ENCODE measurements at places on chromosomes 12 and 14.

GRCh38 chr12:65464930-65465329 lies 186.4 kb downstream of the MSRB3 start:
- DNase-seq, result no peak

DNA sequence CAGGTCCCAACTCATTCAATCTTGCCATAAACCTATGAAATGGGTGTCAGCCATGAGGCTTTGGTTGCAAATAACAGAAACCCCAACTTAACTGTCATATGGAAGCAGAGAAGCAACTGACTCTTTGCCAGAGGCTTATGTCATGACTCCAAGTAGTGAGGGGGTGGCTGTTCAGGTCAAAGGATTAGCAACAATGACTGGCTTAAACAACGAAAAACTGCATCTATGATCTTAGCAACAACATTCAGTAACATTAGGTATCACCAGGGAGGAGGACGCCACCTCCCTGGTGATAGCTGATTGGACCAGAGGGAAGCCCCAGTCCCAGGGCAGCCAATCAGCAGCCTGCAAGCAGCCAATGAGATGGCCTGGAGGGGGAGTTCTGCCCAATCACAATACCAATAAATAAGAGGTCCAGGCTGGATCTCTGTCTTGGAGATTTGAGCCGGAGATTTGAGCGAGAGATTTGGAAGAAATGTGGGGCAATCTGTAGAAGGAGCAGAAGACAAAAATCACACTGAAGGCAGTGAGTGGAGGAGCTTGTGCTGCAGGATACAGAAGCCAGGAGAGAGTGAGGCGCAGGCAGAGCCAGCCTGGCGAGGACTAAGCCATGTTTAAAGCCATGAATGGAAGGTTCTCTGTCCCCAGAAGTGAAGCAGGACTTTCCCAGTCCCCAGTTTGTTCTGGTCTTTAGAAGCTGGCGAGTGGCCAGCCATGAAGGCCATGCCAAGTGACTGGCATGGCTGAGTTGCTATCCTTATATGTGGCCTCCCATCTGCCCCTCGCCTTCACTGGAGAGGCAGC lies 93.3 kb downstream of the CALM1 start:
- no peak for DNase-seq

DNA sequence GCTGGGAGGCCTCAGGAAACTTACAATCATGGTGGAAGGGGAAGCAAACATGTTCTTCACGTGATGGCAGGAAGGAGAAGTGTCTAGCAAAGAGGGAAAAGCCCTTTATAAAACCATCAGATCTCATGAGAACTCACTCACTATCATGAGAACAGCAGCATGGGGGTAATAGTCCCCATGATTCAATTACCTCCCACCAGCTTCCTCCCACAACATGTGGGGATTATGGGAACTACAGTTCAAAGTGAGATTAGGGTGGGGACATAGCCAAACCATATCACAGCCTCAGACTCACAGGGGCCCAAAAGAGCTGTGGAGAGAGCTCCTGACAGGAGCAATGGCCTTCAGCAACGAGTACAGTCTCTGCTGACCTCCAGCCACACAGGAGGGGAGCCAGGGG lies 151.4 kb downstream of the GXYLT1 start:
- no peak for DNase-seq

- DNase-seq, result no peak
Observed at GRCh38 chr12:125657681-125658080, 592.4 kb downstream of the AACS start.

DNA sequence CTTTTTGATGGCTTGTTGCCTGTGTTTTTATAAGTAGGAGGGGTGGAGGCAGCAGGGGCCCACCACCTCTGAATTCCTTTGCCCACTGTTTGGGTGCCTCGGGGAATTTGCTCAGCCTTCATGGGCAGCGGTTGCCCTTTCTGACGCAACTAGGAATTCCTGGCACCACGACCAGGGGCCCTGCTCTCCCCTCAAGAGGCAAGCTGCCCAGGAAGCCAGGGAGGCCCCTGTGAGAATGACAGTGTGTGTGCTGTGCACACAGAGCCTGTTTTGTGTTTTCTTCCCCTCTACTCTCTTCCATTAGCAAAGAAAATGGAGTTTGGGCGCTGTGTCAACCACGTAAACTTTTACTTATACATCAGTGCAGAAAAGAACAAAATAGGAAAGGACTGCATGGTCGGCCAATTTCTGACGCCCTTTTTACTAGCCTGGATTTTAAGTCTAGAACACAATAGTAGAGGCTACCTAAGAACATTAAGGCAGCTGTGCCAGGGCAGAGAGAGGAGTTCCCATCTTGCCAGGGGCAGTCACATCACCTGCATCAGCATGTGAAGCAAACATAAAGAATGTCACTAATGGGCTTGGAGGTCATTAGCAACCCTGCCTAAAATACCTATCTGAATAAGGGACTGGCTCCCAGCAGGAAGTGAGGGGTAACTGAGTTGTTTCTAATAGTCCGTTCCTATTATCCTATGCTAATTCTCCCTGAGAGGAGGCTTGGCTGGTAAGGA lies 17.9 kb upstream of the PTGR2 start:
- no peak for DNase-seq

- DNase-seq, result no peak
Observed at GRCh38 chr14:102087762-102088011, 843 bp upstream of the HSP90AA1 start.

- no peak for DNase-seq
Observed at GRCh38 chr14:96239711-96240141, 16.3 kb upstream of the BDKRB1 start.

- DNase-seq, result peak; percentile 11
Observed at GRCh38 chr12:122836027-122836921, 1.0 kb downstream of the HIP1R start.

DNA sequence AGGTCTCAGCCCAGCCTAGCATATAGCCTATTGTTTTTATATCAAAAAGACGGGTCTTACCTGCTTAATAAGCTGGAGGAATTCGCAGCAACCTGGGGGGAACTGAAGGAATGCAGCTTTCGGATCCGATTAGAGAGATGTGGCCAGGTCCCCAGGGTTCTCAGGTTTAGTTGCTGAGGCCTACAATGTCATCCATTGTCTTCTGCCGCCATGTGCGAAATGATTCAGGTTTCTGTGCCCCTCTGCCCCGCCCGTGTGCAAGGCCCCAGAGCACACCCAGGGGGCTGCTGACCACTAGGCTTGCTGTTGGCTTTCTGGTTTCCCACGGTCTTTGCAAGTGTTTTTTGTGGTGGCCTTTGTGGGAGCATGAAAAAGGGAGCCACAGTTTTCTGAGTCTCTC lies 154.5 kb upstream of the TBX3 start:
- DNase-seq, result no peak

DNA sequence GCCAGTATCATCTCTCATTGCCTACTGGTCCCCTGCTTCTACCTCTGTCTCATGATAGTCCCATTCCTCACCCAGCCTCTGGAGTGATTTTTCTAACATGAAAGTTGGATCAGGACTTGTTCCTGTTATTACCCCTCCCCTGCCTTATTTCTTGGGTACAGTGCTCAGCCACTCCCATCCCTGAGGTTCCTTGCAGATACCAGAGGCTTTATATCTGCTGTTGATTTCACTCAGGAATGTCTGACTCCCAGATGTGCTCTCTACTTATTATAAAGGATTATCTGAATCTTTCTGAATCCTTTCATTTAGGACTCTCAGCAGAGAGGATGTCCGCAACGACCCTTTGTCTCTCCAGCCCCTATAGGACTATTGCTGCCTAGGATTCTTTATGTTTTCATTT lies 111.2 kb downstream of the LRRK2 start:
- no peak for DNase-seq

GRCh38 chr12:85996280-85996679 lies 122.2 kb downstream of the NTS start:
- DNase-seq, result no peak

DNA sequence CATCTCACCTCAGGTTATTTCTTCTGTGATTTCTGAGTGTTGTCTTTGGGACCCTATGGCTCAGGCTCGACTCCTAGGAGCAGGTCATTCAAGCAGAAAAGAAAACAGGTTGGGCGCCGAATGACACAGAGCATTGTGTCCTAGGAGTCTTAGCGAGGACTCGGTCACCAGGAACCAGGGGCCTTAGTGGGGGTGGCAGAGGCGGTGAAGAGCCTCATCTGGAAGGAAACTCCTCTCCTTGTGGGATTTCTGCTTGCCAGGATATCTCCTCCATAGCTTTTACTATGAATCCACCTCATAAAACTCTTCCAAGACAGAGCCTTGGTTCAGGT lies 630 bp downstream of the PLEKHH1 start:
- DNase-seq, result no peak

- DNase-seq, result no peak
Observed at GRCh38 chr12:64088431-64089349, 133.4 kb downstream of the KICS2 start.

DNA sequence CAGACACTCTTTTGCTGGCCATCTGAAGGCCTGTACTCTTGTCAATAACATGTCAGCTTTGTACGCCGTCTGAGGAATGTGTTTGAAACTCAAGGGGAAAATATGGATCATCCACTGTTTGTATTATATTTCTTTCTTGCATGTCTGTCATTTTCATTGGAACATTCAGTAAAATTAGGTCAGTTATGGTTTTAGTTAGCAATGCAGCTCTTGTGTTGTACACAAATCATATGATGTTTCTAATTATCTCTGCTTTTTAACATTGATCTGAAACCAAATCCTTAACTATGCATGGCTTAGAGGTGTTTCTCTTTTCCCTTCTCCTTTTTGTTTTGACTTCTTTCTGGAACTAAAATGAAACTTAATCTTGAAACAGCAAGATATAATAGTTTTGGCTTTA lies 333.6 kb upstream of the PRICKLE1 start:
- no peak for DNase-seq

GRCh38 chr14:20811986-20812975 lies 9.6 kb upstream of the RNASE1 start:
- no peak for DNase-seq

DNA sequence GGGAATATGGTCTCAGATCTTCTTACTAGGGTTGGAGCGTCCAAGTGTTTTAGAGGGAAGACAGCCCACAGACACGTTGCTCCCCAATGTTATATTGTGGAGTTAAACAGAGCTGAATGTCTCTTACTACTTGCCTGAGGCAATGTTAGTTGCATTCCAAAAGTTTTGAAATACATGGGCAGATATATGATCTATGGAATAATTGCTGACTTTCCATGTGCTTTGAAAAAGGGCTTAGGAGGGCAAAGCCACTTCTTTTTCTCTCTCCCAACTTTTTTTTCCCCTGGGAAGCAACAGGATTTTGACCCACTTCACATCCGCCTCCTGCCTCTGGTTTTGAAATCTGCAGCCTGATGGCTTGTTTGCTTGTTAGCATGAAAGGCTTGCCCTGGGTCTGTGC lies 33.7 kb upstream of the PAX9 start:
- DNase-seq, result no peak

DNA sequence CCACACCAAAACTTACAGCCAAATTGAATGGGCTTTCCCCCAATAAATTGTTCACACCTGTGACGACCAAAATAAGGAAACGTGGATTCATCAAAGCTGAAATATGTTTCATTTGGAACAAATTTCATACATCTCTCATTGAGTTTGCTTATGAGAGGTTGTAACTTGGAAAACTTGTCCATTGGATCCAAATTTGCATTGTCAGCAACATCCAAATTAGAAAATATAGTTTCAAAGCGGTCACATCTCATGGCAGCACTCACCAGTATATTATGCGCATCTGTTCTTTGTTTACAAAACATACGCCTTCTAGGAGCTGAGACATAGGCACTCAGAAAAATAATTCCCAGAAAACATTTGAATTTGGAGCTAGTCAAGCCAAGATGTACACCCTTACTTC lies 1028.2 kb upstream of the USP15 start:
- DNase-seq, result no peak

DNA sequence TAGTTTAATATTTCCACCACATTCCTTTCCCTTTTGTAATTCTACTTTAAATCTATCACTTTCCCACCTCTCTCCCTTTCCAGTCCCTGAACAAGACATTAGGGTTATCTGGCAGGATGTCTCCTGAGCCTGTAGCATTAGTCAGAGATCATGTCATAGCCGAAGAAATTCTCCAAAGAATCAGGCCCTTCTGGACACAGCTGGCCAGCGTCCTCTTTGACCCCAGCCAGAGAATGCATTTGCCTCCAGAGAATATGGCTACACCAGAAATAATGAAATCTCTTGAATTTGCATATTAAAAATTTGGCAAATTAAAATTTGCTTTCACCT lies 56.7 kb downstream of the NTF3 start:
- DNase-seq, result no peak

DNA sequence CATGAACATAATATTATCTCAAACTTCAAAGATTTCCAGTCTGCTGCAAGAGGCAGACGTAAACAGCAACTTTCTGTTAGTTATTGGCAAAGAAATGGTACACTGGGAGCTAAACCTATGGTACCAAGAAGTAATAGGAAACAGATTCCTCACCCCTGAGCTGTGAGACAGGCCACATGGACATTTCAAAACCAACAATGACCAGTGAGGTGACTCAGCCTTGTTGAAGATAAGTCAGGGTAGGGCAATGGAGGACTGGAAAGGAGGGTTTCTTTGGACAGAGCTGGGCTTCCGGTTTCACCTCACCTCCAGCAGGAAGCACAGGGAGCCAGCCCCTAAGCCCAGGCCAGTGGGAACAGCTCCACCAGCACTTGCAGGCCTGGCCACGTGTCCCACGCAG lies 1320.5 kb downstream of the AACS start:
- no peak for DNase-seq

DNA sequence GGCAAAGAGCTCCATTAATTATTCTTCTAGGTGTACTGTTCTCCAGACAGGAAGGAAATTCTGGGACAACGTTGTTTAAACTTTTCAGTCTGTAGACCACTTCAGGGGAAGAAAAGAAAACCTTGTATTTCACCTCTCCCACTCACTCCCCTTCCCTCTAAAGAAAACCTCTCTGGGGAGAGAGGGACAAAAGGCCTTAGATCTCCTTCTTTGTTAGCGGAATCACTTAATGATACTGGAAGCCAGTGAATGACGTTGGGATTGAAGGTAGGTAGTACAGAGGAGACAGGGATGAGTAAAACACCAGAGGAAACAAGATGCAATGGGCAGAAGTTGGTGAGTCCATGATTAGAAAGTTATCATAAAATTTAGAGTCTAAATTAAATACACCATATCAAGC lies 38.7 kb upstream of the SGPP1 start:
- no peak for DNase-seq

DNA sequence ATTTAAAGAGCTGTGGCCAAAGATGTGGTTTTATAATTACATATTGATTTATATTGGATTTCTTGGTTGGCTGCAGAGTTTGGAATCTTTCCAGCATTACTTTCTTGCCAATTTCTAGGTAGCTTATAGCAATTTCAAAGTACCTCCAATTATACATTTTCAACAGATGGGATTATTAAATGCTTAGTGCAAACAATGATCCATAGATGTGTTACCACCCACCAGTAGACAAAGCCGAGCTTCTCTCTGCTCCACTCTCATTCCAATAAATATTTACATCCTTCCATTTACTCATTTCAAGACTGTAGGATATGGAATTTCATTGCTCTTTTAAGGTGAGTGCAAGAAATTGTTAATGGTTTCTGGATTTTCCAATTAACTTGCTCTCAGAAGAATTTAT lies 21.6 kb upstream of the TMCC3 start:
- DNase-seq, result no peak

GRCh38 chr12:69913526-69913925 lies 88.5 kb downstream of the MYRFL start:
- DNase-seq, result no peak

- DNase-seq, result no peak
Observed at GRCh38 chr14:35480119-35480769, 53.7 kb upstream of the INSM2 start.

Data from stimulated activated CD8-positive, alpha-beta memory T cell treated with anti-CD3 and anti-CD28 coated beads, Interleukin-4, amount 100 ng/mL, for 24 hours (primary cell).